ENCODE measurements at places on chromosomes 11 and 22.

- no peak for DNase-seq
Observed at GRCh38 chr22:50488006-50488677, 1.5 kb downstream of the MIOX start.

DNA sequence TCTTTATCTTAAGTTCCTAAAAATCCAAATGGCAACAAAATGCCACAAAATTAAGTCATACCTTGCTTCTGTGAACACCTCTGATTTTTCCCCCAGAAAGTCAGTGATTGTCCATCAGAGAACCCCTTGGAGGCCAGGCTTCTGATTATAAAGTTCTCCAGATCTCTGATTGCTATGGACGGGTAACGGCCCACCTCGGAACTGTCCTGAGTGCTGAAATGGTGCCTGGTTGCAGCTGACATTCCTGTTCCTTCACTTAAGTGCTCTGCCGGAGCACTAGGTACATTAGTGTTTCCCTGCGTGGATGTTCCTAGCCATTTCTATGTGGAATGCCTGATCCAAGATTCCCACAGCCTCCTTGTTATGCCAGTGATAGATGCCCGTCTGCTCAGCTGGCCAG is 85.0 kb downstream of the CHST1 start:
- no peak for DNase-seq

- no peak for DNase-seq
Observed at GRCh38 chr22:20115691-20116375, at the start of gene RANBP1. Gene RANBP1, plus strand, starts transcription at chr22:20116104. Its CDS starts 81 bp downstream, at chr22:20116185.

DNA sequence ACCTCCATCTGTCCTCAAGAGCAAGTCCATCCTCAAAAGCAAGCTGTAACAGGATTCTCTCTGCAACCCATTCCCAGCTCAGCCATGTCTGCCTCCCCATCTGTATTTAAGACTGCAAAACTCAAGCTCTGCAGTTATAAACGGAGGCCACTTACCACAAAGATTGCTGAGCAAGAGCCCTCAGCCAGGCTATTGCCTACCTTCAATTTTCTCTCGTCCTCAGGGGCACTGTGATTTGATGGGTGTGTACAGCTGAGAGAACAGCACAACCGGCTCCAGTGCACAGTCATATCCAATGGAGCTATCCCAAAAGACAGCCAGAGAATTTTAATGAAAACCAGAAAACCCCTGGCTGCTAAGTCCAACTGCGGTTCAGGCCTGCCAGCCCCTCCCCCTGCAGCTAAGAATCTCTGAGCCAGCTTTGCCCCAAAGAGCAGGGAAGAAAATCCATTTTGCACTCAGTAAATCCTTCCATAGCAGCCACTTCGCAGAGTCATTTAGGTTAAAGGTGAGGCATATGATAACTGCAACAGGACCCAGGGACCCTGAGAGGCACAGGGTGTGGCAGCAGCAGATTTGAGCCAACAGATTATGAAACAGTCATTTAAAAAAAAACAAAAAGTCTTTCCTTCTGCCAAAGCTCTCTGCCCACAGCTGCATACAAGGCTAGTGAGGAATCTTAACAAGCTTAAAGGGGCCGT is 37.6 kb downstream of the RAB30 start:
- no peak for DNase-seq

DNA sequence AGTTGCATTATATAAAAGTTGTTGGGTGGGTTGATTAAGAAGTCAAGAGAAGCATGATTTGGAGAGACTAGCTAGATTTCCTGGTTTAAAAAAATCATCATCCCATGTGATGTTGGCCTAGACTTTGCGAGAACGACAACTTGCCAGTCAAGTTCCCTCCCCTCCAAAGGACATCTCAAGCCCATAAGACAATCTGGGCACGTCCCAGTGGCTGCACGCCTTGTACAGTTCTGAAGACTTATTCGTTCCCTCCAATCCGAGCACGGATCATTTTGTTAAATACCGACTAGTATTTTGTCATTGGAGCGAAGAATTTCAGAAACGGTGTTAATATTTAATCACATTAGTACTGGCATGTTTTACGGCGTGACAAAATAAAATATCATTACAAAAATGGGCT is 8.0 kb downstream of the MN1 start:
- no peak for DNase-seq

- peak; percentile 31 for DNase-seq
Observed at GRCh38 chr11:33773404-33773986, 825 bp downstream of the FBXO3 start.

DNA sequence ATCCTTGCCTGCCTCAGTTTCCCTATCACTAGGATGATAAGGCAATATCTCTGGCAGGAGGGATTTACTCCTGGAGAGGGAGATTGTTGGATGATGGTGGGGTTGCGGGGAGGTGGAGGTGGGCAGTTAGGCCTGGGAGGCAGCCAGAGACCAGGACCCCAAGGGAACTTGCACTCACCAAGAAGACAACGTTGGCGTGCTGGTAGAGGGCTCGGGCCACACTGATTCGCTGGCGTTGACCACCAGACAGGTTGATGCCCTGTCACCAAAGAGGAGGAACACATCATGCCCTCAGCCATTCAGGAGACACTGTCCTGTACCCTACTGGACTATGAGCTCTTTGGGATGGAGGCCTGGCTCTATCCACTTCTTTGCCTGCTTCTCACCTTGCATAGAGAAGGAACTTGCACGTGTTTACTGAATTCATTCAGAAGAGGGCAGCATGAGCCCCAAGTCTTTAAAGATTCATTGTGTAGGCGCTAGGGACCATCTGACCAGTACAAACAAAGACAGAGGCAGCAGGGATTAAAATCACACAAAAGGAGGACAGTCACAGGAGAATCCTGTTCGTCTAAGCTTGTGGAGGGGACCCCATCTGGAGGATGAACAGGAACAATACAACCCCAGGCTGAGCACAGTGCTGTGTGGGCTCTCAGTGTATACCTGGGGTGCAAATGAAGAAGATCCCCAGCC is 24.2 kb upstream of the KCNJ11 start:
- DNase-seq = no peak

DNA sequence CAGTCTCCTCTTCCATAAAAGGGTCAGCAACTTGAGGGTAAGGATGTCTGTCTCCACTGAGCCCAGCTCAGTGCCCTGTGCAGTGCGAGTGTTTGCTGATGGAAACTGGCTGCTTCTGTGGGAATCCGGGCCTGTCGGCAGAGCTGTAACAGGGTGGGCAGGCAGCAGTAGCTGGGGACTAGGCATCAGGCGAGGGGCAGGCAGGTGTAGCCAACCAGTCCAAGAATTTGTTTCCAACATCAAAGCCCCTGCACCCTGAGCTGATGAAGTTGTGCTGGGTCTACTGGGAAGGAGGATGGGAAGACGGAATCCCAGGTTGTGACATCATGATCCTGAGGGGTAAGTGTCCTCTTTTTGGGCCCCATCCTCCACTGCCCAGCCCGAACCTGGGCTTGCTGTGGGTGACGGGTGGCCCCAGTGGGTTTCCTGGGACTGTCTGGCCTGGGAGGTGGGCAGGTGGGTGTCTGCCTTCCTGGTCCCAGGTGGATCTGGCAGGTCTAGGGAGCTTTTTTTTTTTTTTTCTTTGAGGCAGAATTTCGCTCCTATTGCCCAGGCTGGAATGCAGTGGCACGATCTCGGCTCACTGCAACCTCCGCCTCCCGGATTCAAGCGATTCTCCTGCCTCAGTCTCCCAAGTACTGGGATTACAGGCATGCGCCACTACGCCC is 11.0 kb downstream of the SLC29A2 start:
- DNase-seq = no peak

DNA sequence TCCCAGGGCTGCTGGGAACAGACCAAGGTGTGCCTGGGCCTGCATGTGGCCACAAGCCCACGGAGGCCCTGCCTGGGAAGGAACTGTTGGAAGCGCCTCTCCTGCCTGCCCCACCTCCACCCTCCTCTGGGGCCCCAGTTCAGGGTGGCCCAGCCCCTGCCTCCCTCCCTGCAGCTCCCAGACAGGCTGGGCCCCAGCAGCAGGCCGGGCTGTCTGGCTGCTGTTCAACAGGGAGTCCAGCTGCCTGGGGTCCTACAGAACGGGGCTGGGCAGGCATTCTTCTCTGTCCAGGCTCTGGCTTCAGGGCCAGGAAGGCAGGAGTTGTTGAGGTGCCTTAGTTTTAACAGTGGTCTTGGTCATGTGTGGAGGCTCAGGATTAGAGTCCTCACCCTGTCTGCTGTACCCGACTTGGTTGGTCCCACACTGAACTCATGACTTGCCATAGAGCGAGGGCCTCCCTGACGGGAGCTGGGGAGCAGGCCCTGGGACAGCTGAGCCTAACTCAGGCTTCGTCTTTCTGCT is 11.8 kb downstream of the PRDM11 start:
- no peak for DNase-seq

DNA sequence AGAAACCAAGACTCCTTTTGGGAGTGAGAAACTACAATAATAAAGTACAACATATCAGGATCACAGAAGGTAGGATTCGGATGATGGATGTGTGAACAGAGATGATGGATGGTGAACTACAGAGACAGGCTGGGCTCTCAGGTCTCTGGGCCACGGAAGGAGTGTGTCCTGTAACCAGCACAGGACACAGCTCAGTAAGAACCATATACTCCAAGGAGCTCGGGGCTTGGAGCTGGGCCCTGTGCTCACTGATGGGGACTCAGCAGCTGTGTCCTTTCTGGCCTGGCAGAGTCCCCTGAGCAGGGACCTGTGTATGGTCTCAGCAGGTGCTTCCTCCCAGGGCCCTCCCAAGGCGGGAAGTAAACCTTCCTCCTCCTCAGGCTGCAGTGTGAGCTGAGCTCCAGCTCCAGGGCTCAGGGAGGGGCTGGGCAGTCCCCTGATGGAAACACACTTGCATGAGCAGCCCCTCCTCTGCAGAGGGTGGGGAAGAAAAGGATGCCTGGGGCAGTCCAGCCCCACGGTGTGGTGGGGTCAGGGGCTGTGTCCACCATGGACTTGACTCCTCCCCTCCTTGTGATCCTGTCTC is 39.8 kb upstream of the TOP3B start:
- DNase-seq = no peak

DNA sequence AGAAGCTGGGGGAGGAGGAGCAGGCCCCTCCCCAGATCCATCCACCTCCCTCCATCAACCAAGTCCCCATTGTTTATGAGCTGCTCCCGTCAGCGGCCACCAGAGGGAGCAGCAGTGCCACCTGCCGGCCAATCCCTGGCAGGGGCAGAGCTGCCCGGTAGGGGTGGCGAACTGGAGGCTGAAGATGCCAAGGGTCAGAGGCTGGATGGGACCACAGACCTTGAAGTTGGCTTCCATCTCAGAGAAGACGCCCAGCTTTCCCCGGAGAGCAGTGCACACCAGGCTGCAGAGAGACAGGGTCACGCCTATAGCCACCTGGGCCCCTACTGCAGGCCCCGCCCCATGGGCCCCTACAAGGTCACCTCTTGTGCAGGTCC is 3.6 kb downstream of the FIBP start:
- peak; percentile 86 for DNase-seq

- DNase-seq = no peak
Observed at GRCh38 chr11:117696540-117696939, 100.5 kb downstream of the DSCAML1 start.

GRCh38 chr22:40412441-40412840 is 42.0 kb downstream of the SGSM3 start:
- DNase-seq = no peak

- DNase-seq = no peak
Observed at GRCh38 chr11:103958475-103959215, 77.8 kb upstream of the DDI1 start.

GRCh38 chr11:70667767-70668166 is 269.4 kb downstream of the CTTN start:
- no peak for DNase-seq

- no peak for DNase-seq
Observed at GRCh38 chr11:113163291-113164030, 150.9 kb upstream of the TTC12 start.

DNA sequence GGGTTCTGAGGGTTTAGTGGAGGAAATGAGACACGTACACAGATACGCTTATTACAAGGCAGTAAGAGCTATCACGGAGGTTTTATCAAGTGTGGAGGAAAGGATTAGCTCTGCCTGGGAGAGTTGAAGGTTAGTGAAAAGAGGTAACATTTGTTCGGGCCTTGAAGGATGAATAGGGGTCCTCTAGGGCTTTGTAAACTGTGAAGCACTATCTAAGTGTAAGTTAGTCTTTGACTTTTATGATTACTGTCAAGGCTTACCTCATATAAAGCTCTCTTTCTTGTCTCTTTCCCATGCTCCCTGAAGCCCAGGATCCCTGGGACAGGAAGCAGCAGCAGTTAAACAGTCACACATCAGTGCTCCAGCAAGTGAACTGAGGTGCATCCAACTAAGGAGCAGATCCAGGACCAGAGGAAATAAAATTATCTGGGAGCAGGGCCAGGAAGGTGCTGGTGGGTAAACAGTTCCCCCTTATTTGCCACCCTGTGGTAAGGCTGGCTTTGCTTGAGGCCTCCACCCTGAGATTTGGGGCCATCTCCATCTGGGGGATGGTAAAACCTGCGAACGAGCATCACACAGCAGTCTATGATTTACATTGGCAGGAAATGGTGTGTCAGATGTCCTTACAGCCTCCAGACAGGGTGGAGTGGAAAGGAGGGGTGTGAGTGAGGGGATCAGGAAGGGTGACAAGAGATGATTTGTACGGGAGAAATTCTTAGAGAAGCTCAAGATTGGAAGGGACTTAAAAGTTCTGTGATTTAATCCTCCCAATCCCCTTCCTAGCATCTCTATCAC is 27.2 kb downstream of the GVQW3 start:
- DNase-seq = no peak

DNA sequence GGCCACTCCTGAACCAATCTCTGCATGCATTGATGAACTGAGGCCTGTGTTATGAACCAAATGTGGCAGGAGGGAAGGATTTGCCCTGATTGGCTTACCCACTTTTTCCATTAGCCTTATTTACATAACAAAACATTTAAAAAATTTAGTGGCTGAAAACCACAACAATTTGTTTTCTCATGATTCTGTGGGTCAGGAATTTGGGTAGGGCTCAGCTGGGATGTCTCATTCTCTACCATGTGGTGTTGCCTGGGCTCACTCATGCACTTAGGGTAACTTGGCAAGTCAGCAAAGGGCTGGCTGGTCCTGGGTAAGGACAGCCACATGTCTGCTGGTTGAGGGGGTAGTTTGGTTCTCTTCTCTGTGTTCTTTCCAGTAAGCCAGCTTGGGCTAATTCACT is 35.1 kb upstream of the CYP2R1 start:
- DNase-seq = no peak

DNA sequence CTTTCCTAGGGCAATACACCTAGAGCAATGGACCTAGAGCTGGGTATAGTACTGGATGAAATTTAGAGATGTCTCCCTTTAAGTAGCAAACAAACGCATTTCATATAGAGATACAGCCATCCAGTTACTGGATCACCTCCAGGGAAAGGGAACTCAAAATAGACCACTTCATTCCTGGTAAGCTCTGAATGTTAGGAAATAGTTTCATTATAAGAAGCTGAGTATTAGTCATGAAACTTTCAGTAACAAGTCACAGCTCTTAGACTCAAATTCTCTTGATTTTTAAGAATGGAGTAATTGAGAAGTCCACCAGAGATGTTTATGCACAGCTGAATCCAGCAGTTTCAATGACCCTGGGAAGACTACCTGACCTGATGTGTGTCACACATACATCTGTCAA is 221.9 kb downstream of the FAM76B start:
- DNase-seq = no peak

DNA sequence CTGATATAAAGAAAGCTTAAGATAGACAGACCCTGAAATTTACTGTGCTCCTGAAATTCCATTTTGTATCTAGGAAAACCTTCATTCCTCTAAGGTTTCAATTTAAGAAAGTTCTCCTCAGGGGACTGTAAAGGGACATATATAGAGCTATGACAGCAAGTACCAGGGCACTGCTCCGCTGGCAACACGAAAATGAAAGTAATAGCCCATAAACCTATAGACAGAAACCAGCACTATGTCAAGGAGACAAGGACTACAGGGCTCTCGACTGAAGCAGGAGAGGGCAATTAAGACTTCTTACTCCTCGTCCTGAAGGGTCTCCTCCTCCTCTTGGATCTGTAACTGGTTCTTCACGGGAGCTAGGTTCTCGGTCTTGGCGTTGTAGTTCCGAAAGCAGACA is 6.9 kb downstream of the FEZ1 start:
- DNase-seq = no peak

Data from activated CD4-positive, alpha-beta T cell treated with anti-CD3 and anti-CD28 coated beads, Interleukin-2, amount 50 U/mL, for 48 hours (primary cell).